ENCODE measurements at places on chromosomes 7 and 10.

DNA sequence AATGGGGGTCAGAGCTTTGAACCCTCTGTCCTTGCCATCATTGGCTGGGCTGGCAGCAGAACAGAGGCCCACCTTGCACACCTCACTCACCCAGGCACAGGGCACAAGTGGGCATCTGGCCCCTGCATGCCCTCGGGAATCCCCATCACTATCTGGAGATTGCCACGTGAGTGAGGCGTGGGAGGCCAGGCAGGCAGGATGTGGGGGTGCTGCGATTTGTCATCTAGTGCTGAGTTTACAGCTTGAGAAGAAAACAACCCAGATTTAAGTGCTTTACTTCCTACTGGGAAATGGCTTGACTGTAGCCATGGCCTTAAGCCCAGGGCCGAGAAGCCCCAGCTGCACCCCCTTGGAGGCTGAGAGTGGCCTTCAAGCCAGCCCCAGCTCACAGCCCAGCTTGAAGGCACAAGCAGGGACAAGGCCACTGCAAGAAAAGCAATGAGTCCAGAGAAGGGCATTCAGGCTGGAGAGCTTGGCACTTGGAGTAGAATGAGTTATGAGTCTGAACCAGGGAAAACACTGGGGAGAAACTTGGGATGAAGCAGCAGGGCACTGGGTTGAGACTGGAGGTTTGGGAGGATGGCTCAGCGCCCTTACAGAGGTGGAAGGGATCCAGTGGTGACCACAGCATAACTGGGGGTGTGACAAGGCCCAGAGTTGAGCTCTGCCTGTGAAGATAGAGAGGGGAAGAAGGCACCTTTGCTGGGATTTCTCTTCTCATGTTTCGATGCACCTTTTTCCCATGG is 123.0 kb downstream of the CXCL12 start:
- no peak for DNase-seq

GRCh38 chr7:30831227-30831626 is 60.0 kb downstream of the MINDY4 start:
- no peak for DNase-seq

GRCh38 chr10:99337311-99337811 is 8.2 kb downstream of the CNNM1 start:
- no peak for DNase-seq

DNA sequence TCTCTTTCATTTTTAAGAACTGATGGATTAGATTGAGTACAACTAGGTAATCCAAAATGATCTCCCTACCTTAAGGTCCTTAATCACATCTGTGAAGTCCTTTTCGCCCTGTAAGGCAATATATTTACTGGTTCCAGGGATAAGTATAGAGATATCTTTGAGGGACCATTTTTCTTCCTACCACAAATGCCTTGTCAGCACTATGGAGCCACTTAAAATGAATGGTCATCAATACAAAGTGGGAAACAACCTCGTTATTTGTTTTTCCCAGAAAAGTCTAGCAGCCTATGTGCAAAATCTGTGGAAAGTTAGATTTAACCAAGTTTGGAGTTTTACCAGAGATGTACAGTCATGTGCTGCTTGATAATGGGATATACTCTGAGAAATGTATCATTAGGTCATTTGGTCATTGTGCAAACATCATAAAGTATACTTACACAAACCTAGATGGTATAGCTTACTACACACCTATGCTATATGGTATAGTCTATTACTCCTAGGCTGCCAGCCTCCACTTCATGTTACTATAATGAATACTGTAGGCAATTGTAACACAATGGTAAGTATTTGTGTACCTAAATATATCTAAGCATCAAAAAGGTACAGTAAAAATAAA is 366.2 kb upstream of the TMEM229A start:
- DNase-seq, result no peak

- no peak for DNase-seq
These were observed 331.3 kb downstream of the AUTS2 start for GRCh38 chr7:69929622-69930021.

DNA sequence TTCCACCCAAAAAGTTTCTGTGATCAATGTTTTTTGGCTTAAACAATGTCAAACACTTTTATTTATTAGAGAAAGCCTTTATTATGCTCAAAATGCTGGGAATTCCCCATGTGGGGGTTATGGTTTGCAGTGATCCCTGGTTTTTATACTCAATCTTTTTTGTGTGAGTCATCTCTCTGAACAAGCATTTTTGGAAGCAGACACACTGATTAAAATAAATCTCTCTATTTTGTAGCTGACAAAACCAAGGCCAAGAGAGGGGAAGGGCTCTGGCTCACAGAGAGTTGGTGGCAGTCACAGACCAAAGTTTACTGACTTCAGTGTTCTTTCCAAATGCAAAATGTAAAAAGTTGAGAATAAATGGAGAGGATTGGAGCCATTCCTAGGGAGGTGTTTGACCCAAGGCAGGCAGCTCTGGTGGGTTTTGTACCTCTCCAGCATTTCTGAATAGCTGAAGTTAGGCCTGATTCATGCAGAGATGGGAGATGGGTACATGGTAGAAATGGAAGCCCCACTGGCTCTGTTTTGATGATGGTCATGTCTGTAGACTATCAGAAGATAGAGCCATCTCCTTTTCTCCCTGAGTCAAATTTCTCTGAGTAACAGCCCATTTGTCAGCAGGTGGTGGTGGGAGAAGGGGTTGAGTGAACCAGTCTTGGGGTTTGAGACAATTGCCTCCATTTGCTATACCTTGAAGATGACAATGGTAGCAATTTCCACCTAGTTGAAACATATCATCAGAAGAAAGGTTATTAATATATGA is 45.4 kb upstream of the NAMPT start:
- DNase-seq, result no peak

DNA sequence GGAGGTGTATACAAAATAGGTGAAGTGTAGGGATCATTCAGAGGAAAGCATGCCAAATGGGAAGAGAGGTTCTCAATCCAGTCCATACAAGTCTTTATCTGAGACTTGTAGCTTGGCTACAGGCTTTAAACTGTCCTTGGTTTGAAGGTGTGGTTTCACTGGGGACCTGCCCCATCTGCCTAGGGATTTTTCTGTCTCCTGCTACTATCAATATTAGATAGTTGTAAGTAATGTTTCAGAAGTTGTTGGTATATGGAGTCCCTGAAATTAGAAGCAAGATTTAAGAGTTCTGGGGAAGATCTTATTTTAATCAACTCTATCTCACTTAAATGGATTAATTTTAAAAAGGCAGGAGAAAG is 100.9 kb downstream of the ANKRD7 start:
- no peak for DNase-seq

DNA sequence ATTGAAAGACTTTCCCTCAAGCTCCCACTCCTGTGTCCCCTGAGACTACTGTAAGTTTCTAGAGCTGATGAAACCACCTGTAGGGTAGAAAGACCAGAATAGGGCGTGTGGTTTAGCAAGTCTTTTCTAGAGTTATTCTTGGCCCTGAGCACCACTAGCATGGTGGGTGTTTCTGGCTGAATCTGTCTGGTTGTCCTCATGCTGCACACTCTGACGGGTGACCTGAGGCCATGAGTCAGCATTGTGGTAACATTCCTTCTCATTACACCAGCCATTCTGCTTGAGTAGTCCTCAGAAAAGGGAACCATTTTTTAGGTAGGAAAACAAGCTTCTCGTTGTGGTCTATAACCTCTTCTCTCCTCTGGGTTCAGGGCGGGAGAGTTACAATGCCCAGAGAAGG is 250.3 kb downstream of the SNX13 start:
- no peak for DNase-seq

- DNase-seq, result no peak
These were observed 111.6 kb downstream of the MAD1L1 start for GRCh38 chr7:2120841-2121830.

DNA sequence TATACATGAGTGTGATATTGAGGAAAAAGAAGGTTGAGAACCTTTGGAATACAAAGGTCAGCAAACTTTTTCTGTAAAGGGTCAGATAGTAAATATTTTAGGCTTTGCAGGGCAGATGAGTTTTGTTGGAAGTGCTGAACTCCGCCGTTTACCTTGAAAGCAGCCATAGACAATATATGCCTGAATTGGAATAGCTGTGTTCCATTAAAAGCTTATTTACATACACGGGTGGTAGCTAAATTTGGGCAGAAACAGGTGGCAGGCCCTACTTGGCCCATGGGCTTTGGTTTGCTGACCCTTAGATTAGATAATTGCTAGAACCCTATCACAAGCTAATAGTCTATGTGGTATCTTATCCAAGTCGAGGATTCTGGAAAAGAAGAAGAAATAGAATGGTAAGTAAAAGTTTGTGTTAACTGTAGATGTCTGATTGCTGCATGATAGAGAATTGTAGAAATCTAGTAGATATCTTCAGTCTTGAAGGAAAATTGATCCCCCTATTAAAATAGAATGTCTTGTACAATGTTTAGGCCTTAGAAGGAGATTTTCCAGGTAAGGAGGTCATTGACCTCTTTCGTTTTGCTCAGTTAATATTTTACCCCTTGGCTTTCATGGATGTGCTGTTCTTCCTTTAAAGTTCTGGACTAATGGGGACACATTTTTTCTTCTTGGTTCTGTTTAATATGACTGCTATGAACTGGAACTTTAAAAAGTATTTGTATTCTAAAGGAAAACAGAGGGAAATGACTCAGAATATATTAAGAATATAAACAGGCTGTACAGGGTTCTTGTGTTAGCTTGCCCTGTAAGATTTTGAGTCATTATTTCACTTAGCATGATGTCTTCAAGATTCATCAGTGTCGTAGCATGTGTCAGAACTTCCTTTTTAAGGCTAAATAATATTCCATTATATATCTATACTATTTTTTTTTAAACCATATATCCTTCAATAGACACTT is 8.0 kb downstream of the RBM33 start:
- DNase-seq, result no peak

- no peak for DNase-seq
These were observed 285.8 kb upstream of the COBL start for GRCh38 chr7:51602376-51602775.

DNA sequence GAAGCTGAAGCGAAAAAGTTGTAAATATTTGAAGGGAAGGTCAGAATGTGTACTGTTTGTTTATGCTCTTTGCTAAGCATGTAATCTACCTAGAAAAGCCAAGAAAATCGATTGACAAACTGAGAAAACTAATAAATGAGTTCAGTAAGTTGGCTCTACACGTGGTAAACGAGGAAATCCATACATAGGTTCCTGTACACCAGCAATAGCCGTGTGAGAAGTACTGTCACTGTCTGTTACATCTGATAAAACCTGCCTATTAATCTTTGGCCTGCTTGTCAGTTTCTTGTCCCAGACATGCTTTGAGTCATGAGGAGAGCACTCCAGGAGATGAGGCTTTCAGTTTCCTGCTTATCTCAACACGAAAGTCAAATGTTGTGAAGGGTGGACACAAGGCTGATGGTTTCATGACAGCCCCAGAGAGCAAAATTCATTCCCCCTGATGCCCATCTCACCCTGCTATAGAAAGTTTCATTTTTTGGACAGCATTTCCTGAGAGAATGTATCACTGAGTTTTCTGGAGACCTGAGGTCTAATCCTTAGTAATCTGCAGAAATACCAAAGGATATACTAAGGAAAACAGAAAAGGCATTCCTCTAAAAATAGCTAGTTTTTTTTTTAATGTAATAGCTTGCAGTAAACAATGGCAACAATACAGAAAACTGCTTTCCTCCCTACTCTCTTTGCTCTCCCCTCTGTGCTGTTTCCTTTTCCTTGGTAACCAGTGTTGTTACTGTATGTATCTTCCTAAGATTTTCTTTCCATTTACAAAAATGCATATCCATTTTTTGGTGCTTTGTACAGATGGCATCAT is 18.8 kb downstream of the BMPR1A start:
- DNase-seq, result no peak

GRCh38 chr7:131546126-131546525 is 10.3 kb downstream of the PODXL start:
- DNase-seq, result no peak

Data from activated CD4-positive, alpha-beta T cell treated with anti-CD3 and anti-CD28 coated beads for 24 hours (primary cell).